ENCODE measurements at places on chromosomes 2 and 18.

DNA sequence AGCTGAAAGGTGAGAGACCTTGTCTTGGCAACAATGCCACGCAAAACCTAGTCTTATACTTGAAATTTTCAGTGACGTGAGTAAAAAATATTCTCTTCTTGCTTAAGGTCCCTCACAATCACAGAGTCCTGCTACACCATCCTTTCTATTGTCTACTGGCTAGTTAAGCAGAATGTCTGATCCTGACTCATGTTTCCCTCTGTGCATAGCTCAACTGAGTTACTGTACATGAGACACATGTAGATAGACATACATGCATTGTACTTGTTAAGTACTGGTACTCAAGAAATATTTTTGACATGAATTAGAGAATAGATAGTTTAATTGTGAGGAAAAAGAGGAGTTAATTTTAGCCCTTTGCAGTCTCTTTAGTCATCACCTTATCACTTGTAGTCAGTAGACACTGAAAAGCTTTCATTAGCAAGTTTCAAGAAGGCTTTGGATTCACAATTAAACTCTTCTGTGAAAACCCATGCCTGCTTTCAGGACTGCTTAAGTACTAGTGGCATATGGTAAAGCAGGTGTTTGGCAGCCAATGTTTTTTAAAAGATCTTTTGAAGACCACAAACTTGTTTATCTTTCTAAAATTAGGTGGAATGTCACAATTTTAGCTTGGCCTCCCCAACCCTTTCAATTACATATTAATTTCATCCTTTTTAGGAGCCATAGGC is 158.7 kb upstream of the CCDC150 start:
- DNase-seq = no peak

GRCh38 chr2:174632841-174633622 is 35.4 kb upstream of the WIPF1 start:
- no peak for DNase-seq

DNA sequence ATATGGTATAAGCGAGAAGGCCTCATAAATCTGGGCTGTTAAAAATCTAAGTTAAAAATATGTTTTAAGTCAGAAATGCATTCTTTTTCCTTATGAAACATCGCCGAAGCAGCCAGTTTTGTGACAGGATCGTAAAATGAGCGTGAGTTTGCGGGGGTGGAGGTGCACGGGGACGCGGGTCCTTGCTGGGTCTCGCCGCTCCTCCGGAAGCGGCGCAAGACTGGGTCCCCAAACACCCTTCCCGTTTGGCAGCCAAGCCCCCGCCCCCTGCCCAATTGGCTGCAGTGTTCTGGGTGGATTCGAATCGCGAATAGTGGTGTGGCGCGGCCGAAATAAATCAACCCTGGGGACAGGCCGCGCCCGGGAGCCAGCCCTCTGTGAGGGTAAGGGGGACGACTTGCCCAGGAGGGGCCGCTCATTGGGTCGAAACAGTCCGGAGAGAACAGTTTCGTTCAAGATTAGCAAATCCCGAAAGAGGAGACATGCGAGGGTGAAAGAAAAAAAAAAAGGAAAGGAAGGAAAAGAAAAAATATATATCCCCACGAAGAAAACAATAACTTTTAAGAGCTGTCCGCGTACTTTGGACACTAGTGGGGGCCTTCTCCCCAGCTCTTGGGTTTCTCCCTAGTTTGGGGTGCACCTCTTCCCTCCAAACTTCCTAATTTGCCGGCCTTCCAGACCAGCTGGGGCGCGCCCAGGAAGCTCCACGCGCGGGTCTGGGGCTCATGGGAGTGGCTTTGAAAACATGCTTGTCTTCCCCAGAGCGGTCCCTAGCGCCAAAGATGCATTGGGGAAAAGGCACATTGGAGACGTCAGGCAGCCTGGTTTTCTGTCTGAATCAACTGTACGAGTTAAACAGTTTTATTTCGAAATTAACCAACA is 3.1 kb upstream of the GATA6 start:
- DNase-seq = no peak

DNA sequence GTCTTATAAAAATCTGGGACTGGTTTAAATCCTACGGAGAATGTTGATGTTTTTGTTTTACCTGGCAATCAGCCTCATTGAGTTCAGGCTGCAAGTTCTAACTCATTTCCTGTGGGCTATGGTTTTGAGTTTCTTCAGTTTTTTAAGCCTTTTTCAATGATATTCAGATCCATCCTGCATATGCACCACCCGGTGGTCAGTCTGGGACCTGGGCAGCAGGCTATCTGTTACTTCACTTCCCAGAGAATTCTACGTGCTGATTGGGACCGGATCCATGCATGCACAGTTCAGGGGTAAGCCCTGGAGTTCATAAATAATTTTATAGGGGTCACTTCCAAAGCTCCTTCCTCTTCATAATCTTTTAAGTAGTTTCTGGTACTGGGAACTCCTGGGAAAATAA is 339.2 kb upstream of the HNRNPA3 start:
- no peak for DNase-seq

- DNase-seq = no peak
Measured at GRCh38 chr2:9343524-9343923, 79.8 kb downstream of the ITGB1BP1 start.

DNA sequence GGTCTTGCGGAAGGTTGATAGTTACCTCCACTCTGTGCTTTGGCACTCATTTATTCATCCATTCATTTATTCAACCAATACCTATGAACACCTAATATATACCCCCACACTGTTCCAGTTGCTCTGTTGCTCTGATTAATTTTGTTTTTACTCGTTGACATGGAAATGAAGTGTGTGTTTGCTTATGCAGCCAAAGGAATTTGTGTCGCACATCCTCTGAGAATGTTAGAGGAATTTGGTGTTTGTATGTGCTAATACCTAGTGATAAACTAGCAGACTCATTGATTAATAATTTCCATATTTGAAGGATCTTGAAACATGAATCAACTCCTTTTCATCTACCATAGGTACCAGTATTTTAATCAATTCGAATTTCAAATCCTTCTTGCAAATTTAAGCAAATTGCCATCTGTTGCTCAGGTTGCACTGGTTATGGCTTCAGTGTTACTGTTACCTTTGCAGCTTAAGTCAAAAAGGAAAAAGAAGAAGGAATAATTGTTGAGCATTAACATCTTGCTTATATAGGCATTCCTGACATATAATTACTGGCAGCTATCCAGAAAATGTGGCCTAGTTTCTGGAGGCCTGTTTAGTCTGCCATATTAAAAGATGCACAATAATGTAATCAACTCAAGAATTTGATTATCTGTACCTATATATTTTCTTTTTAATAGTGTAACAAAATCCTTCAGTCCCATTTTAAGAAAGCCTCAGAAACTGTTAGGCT is 25.7 kb upstream of the CRIM1 start:
- peak; percentile 94 for DNase-seq

- peak; percentile 18 for DNase-seq
Measured at GRCh38 chr2:139529080-139529479, 748.9 kb upstream of the NXPH2 start.

DNA sequence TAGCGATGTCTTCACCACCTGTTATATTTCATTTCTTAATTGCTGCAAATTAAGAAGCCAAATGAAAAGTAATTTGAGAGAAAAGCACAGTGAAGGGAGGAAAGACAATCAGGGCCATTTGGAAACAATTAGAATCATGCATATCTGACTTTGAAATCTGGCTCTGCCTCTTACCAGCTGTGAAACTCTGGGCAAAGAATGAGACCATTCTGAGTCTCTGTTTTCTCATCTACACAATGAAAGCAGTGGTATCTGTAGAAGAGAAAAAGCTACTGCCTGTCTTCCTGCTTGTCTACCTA is 334.5 kb upstream of the CYRIA start:
- no peak for DNase-seq

DNA sequence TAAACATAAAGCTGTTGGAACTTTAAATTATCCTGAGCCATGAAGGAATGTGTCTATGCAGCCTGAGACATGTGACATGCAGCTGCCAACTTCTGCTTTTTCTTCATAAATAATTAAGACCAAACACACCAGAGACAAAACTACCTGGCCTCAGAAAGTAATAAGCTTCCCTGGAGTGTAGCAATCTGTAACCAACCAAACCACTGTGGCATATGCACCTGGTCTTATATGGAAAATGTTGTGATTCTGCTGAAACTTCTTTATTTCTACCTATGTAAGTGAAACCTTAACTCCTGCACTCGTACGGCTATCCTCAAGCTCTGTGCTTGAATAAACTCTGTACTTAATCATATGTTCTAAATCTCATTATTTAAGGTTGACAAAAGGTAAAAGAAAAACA is 515.0 kb downstream of the TMEM182 start:
- no peak for DNase-seq

DNA sequence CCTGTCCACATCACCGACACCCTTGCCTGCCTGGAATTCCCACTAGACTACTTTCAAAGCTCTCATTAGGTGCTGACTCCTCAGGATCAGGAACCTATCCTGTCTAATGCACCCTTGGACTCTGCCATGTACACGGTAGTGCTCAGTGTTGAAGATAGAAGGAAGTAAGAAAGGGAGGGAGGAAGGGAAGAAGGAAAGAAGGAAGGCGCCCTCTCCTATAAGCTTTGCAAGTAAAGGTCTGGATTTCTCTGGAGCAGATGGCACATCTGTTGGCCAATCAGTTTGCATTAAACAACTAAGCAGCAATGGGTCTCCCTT is 45.3 kb downstream of the SCTR start:
- DNase-seq = no peak

DNA sequence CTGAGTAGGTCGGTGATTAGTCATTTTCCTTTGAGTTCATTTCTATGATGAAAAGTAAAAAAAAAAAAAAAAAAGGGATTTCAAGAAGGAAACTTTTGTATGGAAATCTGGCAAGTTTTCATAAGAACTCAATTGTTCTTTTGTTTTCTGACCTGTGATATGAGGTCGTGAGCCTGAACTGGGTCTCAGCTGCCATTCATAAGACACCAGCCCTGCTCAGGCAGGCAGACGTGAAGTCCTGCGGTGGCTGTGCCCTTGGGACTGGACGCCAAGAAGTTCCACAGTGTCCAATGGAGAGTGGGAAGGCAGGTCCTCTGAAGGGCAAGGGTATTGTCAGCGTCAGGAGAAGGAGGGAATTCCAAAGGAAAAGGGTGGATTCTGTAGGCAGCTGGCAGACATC is 183.9 kb downstream of the NCK2 start:
- no peak for DNase-seq

DNA sequence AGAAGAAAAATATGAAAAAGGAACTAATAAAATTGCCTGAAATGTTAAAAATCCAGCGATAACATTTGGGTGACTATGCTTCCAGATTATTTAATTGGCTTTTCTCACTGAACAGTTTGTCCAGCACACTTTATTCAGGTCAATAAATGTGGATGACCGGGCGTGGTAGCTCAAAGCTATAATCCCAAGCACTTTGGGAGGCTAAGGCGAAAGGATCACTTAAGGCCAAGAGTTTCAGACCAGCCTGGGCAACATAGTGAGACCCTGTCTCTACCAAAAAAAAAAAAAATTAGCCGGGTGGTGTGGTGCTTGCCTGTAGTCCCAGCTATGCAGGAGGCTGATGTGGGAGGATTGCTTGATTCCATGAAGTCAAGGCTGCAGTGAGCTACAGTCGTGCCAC is 55.4 kb downstream of the TGOLN2 start:
- DNase-seq = no peak

- peak; percentile 79 for DNase-seq
Measured at GRCh38 chr2:224101820-224102630, 62.9 kb upstream of the SERPINE2 start.

DNA sequence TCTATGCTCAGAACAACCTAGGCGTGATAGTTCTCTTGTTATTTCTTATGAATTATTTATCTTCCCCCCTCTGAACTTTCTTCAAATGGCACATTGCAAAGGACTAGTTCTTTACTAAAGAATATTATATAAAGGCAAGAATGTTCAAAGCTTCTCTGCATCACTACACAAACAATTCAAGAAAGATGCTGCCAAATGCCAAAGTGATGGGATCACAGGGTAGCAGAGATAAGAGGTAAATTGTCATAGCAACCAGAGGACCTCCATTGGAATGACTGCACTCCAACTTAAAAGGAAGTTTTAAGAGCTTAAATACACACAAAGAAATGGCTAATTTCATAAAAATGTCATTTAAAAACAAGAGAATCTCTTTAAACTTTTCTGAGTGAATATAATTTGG is 72.8 kb downstream of the AQP4 start:
- DNase-seq = no peak

GRCh38 chr2:240922982-240923537 is 16.9 kb downstream of the CROCC2 start:
- no peak for DNase-seq

- DNase-seq = no peak
Measured at GRCh38 chr2:583666-584065, 93.5 kb downstream of the TMEM18 start.

GRCh38 chr18:63312019-63312409 is 7.6 kb downstream of the BCL2 start:
- no peak for DNase-seq

GRCh38 chr2:197604117-197604860 is 71.1 kb downstream of the RFTN2 start:
- DNase-seq = no peak

DNA sequence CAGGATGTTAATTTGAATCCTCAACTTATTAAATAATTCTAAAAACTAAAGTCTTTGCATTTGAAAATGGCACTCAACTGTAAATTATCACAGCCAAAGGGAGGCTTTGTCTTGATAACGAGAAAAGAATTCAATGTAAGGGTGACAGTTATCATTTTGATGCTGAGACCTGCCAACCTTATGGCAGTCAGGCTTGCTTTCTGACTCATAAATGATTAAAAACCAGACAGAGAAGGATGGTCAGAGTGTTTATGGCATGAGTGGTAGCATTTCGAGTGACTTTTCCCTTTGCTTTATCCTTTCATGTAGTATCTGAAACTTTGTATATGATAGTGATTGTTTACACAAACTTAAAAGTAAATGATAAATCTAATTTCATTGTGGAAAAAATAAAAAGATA is 53.9 kb upstream of the EPC2 start:
- DNase-seq = no peak

- DNase-seq = no peak
Measured at GRCh38 chr18:75211002-75211621, 515 bp downstream of the TSHZ1 start.

DNA sequence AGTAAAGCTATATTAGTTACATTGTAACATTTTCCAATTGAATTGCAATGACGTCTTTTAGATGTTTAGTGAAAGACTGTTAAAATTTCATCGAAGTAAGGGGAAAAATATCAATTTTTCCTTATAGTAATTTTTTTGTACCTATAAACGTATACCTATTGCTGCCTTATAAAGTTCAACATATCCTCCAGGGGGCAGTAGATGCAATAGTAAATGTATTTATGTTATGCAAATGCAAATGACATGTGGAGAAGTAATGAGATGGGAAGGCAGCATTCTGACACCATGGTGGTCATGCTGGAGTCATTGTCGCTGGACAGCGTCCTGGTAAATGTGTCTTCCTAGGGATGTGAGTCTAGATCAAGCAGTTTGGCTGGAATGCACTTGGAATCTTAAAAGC is 38.7 kb downstream of the MSTN start:
- DNase-seq = no peak

- no peak for DNase-seq
Measured at GRCh38 chr2:67516899-67517530, 119.9 kb downstream of the ETAA1 start.

- DNase-seq = no peak
Measured at GRCh38 chr2:240523451-240524281, 34.1 kb downstream of the ANKMY1 start.

All from PC-9 (cell line).